Mesothelial cell of epicardium (in vitro differentiated cells): ENCODE measurements at places on chromosomes 1 and 21. TPM values are rescaled to one million over a fixed set of nuclear protein-coding genes. Genes with fewer than 3 reads are reported as not detected.

LYST gene
- total RNA-seq = 6.6 to 8.0 TPM (median 7.2 TPM) in 3 replicates

C21orf91 gene
- 26.7 to 28.3 TPM (median 26.7 TPM) in 3 replicates for total RNA-seq

C2CD4D gene
- 0.38 to 0.65 TPM (median 0.53 TPM) in 3 replicates for total RNA-seq

PDE9A gene
- 26.1 to 27.4 TPM (median 26.5 TPM) in 3 replicates for total RNA-seq

VHLL gene
- 0.42 TPM in 1 of 3 replicates, not detected in the others for total RNA-seq

NHLH2 gene
- total RNA-seq = 1.6 to 2.0 TPM (median 1.9 TPM) in 3 replicates

FAM72A gene
- total RNA-seq = 1.7 to 2.5 TPM (median 2.0 TPM) in 3 replicates

- DNase-seq = no peak
- H3K27ac ChIP-seq = no peak overlapping the region
- H3K36me3 ChIP-seq = no peaks in the 10 kb centered on the region
- H3K4me1 ChIP-seq = peaks cover 28% of the 10 kb centered on the region
- H3K4me3 ChIP-seq = no peak overlapping the region
Observed at GRCh38 chr1:43766086-43766784, 58.9 kb downstream of the ST3GAL3 start.

- no peak for DNase-seq
- no peaks in the 10 kb centered on the region for H3K27me3 ChIP-seq
- H3K27ac ChIP-seq = peak overlapping the region; percentile 96
- no peaks in the 10 kb centered on the region for H3K36me3 ChIP-seq
Observed at GRCh38 chr1:2230781-2231531, 2.8 kb downstream of the SKI start.

DNA sequence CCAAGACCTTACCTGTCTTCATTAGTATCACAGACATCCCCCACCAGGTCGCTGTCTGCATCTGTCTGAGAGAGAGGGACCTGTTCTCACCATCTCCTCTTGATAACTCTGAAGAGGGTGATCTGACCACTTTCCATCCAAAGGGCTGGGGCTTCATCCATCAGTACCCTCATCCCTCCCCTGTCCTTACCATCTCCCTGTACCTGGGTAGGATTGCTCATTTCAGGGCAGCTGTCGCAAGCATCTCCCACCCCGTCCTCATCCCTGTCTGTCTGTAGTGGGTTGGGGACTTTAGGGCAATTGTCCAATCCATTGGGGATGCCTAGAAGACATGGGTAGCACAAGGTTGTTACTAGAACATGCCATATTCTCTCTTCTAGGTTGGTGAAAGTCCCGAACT lies 7.9 kb downstream of the THBS3 start:
- H3K27me3 ChIP-seq = no peaks in the 10 kb centered on the region
- no peak overlapping the region for H3K27ac ChIP-seq
- peaks cover 5% of the 10 kb centered on the region for H3K36me3 ChIP-seq
- H3K4me3 ChIP-seq = no peak overlapping the region
- H3K4me1 ChIP-seq = peaks cover 6% of the 10 kb centered on the region

DNA sequence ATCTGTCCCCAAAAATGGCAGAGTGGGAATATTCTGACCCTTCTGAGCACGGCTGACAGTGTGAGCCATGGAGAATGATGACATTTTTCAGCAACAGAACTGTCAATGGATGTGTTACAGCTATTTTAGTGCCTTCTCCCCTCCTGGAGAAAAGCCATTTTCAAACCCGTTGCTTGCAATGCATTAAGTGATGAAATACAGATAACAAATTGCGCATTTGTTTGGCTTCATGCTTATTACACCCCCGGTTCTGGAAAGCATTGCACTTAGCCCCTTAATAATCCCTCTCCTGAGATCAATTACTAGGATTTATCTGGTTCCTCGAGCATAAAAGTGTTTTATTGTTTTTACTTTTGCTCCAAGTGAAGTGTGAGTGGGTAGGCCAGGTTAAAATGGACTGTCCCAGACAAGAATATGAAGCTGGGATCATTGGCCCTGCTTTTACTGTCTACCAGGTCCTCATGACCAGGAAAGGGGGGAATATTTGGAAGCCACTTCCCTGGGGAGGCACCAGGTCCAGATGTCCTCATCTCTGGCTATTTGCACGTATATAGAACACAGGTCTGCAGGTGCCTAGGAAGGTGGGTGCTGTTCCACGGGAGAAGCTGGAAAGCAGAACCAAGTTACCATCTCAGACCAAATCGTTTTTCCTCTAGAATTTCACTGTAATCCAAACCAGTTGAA lies 37.5 kb upstream of the HHAT start:
- no peak overlapping the region for H3K4me3 ChIP-seq
- peak overlapping the region; percentile 94 for H3K27ac ChIP-seq
- no peaks in the 10 kb centered on the region for H3K27me3 ChIP-seq
- no peaks in the 10 kb centered on the region for H3K36me3 ChIP-seq
- no peak for DNase-seq
- H3K4me1 ChIP-seq = peaks cover 42% of the 10 kb centered on the region

DNA sequence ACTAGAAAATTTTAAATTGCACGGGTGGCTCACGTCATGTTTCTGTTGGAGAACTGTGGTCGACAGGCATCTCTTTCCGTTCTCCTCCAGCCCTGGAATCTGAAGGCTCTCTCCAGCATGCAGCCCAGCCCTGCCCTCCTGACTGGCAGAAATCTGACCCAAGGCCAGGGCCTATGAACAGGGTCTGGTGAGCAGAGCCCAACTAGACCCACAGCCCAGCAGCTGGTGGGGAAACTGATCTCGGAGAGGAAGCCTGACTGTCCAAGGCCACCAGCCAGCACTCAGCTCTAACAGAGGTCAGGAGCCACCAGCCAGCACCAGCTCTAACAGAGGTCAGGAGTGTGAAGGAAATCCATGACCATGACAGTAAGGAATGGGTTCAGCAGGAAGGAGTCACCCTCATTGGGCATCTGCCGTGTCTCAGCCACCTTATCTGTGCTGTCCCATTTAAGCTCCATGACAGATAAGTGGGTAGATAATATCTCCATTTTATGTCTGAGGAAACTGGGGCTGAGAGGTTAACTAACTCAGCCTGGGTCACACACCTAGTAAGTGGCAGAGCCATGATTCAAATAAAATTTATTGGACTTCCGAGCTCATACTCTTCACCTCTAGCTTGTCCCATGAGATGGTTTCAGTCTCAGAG lies 20.2 kb upstream of the PKP1 start:
- no peak overlapping the region for H3K4me3 ChIP-seq
- no peak for DNase-seq
- peaks cover 39% of the 10 kb centered on the region for H3K27me3 ChIP-seq
- peaks cover 27% of the 10 kb centered on the region for H3K4me1 ChIP-seq

- H3K4me3 ChIP-seq = peak within 1 kb of the TSS; percentile 73
- DNase-seq = no peak
- peak within 1 kb of the TSS; percentile 80 for H3K27ac ChIP-seq
- no peaks in the 10 kb centered on the region for H3K27me3 ChIP-seq
Observed at GRCh38 chr1:27341525-27342252, at the start of gene SYTL1. Gene SYTL1, plus strand, starts transcription at chr1:27342022. Its CDS starts 3,313 bp downstream, at chr1:27345335.

DNA sequence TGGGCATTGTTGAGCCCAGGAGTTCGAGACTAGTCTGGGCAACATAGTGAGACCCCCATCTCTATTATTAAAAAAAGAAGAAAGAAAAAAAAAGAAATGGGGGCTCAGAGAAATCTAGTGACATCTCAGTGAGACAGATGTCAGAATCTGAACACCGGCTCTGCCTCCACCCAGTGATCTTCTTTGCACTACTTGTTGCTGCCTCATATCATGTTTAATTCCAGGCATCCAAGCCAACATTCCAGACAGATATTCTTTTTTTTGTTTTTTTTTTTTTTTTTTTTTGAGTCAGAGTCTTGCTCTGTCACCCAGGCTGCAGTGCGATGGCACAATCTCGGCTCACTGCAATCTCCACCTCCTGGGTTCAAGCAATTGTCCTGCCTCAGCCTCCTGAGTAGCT lies 5.0 kb upstream of the ARL8A start:
- H3K36me3 ChIP-seq = no peaks in the 10 kb centered on the region
- H3K27me3 ChIP-seq = no peaks in the 10 kb centered on the region
- H3K27ac ChIP-seq = no peak overlapping the region
- no peak overlapping the region for H3K4me3 ChIP-seq
- peaks cover 7% of the 10 kb centered on the region for H3K4me1 ChIP-seq
- no peak for DNase-seq

GRCh38 chr1:37474046-37474696 lies at the start of gene ZC3H12A:
Gene ZC3H12A, plus strand, starts transcription at chr1:37474580. Its CDS starts 917 bp downstream, at chr1:37475497.
- H3K4me3 ChIP-seq = peak within 1 kb of the TSS; percentile 72
- H3K27ac ChIP-seq = peak within 1 kb of the TSS; percentile 25
- peak; percentile 81 for DNase-seq
- peaks cover 18% of the 10 kb centered on the region for H3K27me3 ChIP-seq
- H3K36me3 ChIP-seq = no peaks in the 10 kb centered on the region
